ENCODE measurements at places on chromosomes 2 and 18. TPM values are rescaled to one million over a fixed set of nuclear protein-coding genes. Genes with fewer than 3 reads are reported as not detected.

The C1QL2 gene
- total RNA-seq = not detected

The LIPT1 gene
- total RNA-seq = 4.5 TPM

The CYBRD1 gene
- 43.7 TPM for total RNA-seq

The GPR45 gene
- total RNA-seq = not detected

The AFF3 gene
- 2.6 TPM for total RNA-seq

The CRYBA2 gene
- not detected for total RNA-seq

The CDH2 gene
- 104 TPM for total RNA-seq

The C2orf15 gene
- 0.39 TPM for total RNA-seq

The FBXO15 gene
- 0.71 TPM for total RNA-seq

The CABYR gene
- 12.0 TPM for total RNA-seq

The GPR35 gene
- not detected for total RNA-seq

The LRATD1 gene
- 0.57 TPM for total RNA-seq

The ALK gene
- total RNA-seq = 0.37 TPM

The ZNF804A gene
- 1.1 TPM for total RNA-seq

The MROH2A gene
- total RNA-seq = not detected

The TPO gene
- total RNA-seq = not detected
